ENCODE measurements at places on chromosomes 12 and 14.

- no peak for DNase-seq
Measured at GRCh38 chr12:115813256-115813655, 464.2 kb downstream of the MED13L start.

DNA sequence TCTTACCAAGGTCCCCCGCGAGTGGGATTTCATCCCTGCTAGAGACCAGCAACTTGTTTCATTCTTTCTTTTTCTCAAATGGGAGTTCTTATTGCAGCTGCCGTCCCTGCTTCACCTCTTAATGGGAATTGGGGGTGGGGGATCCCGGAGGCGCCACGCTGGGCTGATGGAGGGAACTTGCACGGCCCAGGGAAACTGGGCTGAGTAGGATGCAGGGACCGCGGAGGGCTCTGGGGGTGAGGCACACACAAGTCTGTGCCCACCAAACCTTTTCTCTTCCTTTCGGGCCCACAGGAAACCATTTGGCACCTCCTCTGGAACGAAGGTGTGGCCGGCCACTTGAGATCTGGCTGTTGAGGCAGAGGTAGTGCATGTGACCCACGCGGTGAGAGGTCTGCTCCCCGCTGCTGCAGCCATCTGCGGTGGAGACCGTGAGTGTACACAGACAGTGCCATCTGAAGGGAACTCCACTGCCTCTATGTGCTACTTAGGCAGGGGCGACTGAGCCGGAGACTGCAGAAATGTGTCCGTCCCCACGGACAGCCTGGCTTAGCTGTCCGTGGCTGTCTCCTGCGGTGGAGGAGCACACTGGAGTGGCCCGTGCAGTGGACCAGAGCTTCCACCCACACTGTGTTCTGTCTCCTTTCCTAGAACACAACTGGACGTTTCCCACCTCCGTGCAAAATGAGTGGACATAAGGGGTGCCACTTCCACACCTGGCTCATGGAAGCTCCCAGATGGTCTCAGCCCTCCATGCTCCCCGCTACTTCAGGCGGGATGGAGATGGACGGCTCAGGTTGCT, 42.1 kb upstream of the TESC start:
- DNase-seq, result no peak

DNA sequence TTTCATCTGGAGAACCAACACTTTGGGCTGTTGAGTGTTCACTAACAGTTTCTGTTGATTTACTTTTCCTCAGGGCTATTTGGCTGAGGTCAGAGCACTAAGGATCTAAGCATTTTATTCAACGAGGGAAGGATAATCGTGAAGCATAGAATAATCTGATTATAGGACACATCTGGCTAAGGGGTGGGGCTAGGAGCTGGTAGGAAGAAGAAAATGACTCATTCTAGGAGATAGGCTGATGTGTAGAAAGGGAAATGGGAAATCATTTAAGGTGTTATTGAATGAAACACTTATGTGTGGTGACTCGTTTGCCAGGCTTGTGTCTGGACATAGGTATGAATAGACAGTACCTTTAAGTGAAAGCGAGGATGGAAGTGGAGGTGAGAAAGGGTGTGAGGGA, 167.2 kb downstream of the ETNK1 start:
- no peak for DNase-seq

- no peak for DNase-seq
Measured at GRCh38 chr12:132491138-132491663, 1.2 kb downstream of the FBRSL1 start.

GRCh38 chr12:121620333-121620891, 5.9 kb upstream of the ORAI1 start:
- no peak for DNase-seq

DNA sequence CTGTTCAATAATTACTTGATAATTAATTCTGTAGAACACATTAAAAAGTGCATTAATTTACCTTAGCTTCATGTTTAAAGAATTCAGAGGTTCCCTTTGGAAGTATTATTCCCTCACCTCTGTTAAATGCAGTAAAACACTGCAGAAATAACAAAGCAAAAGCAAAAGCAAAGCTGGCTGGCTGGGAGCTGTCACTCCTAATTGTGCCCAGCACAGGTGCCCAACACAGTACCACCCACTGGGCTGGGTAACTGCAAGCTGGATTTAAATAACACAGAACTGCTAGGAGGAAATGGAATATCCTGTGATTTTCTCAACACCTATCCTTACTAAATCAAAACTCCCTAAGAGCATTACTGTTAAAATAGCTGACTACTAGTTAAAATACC, 72.6 kb downstream of the SLC2A13 start:
- no peak for DNase-seq

GRCh38 chr12:104299842-104300481, 3.6 kb upstream of the EID3 start:
- DNase-seq, result no peak

GRCh38 chr12:40157336-40157735, 51.5 kb upstream of the SLC2A13 start:
- no peak for DNase-seq

- no peak for DNase-seq
Measured at GRCh38 chr14:74763803-74764531, 851 bp downstream of the YLPM1 start.

DNA sequence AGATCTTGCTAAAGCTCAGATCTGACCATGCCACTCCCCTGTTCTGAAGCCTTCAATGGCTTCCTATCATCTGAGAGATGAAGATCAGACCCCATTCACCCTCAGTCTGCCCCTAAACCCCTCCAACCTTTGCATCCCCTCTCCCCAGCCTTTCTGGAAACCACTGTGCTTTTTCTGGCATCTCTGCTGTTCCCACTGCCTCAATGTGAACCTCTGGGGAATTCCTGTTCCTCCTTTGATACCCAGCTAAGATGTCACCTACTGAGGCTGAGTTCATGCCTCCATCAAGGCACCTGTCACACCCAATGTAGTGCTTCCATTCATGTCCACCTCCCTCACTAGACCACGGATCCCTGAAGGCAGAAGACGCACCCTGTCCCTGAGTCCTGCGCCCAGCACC, 19.3 kb downstream of the CYP46A1 start:
- no peak for DNase-seq

DNA sequence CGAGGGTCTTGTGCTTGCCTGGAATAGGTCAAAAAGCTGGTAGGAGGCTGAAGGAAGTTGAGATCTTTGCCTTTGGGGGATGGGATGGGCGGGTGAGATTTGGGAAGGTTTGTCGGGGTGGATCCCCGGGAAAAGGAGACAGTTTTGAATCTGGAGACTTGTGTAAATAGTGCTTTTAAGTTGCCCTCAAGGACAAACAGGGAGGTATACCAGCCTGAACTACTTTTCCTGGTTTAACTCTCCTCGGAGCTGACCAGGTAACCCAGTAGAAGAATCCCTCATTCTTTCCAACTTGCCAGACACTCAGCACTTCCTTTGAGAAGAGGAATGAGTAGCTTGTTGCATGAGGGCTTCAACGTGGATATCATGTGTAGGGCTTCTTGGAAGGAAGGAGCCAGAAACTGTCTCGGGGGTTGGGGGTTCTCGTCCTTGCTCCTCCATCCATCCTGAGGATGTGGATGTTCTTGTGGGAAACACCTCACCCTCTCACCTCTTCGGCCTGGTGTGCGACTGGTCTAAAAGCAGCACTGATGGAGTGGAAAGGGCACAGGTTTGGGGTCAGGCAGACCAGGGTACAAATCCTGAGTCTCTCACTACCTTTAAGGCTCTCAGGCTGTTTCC, 1.9 kb downstream of the TEAD4 start:
- no peak for DNase-seq

DNA sequence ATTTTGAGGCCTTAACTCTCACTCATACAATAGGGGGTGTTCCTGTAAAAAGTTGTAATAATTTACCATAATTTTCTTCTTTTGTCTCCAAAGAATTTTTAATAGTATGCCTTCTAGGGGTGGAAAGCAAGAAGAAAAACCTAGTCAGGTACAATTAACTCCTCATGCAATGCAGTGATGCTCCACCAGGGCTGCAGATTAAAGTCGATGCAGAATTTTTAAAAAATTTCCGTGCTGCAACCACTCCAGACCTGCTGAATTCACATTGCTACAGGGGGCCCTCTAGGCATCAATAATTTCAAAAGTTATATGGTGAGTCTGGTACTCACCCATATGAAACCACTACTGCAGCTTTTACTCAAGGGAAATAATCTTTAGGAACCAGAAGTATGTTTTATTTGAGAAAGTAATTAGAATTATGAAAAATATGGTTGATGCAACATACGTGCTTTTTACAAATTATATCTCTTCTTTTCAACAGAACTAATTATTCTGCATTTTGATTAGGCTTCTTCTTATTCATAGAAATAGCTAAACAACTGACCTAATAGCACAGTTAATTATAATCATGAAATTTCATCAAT, 353.2 kb downstream of the BCAT1 start:
- DNase-seq, result no peak

GRCh38 chr12:132205271-132206045, 61.2 kb downstream of the NOC4L start:
- DNase-seq, result no peak

- no peak for DNase-seq
Measured at GRCh38 chr12:19885093-19885812, 446.0 kb downstream of the AEBP2 start.

GRCh38 chr14:74882103-74882920, 596 bp downstream of the DLST start:
- no peak for DNase-seq

DNA sequence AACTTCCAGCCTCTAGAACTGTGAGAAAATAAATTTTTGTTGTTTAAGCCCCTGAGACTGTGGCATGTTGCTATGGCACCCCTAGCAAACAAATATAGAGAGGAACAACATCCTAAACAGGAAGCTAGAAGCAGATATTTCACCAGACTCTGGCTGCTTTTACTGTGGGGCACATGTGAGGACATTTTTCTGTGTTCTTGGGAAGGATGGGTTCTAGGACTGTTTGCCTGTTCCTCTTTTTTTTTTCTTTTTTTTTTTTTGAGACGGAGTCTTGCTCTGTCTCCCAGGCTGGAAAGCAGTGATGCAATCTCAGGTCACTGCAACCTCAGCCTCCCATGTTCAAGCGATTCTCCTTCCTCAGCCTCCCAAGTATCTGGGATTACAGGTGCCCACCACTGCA, 4.2 kb upstream of the HRK start:
- DNase-seq, result no peak

- no peak for DNase-seq
Measured at GRCh38 chr12:8958066-8958465, 8.6 kb upstream of the M6PR start.

- no peak for DNase-seq
Measured at GRCh38 chr14:45254771-45255170, 1.8 kb upstream of the MIS18BP1 start.

DNA sequence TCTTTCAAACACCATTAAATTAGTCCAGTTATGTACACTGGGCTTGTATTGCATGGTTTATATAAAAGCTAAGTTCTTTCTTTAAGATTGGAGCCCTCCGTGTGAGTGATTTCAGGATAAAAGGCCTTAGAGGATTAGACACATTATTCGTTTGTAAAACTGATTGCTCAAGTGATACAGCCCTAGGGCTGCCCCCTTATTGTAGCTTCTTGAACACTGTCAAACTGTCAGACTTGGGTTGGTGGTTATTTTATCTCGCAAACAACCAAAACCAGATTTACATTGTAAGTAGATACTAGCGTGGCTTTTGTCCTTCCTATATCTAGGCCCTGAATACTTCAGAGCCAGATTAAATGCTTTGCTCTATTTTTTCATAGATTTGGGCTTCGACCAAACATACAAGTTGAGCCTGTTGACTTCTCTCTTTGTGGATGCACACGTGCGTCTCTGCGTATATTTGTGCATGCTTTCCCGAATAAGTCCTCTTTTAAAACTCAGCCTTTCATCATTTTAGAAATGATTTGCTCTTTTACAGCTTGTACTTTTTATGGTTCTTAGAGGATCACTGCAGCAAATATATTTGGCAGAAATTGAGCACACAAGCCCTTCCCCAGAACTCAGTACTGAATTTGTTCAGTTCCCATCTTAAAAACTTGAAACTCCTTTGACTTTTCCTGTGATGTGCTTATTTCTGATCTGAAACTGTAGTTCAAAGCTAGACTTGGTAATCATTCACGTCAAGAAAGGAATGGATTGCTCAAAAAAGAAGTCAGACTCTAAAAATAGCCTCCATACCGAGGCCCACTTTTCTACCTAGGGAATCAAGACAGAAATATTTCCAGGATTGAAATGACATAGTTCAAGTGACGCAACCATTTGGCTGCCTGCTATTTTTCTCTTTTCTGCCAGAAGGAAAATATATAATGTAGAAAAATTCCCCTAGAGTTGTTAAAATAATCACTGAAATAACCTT, 129.5 kb downstream of the ETV6 start:
- no peak for DNase-seq

- DNase-seq, result no peak
Measured at GRCh38 chr14:36454599-36455240, 65.3 kb downstream of the NKX2-1 start.

GRCh38 chr12:63440048-63440447, 228.2 kb downstream of the DPY19L2 start:
- DNase-seq, result no peak

DNA sequence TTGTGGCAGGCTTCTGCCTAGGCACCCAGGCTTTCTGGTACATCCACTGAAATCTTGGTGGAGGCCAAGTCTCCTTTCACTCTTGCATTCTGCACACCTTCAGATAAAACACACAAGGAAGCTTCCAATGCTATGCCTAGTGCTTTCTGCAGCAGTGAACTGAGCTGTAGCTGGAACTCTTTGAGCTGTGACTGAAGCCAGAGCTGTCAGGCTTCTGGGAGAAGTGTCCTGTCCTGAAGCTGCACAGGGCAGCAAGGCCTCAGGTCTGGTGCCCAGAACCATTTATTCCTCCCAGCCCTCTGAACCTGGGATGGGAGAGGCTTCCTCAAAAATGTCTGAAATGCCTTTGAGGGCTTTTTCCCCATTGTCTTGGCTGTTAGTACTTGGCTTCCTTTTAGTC, 941.7 kb downstream of the LRFN5 start:
- DNase-seq, result no peak

- peak; percentile 86 for DNase-seq
Measured at GRCh38 chr12:133080368-133081158, at the start of gene ZNF140. Gene ZNF140, plus strand, starts transcription at chr12:133080923. Its CDS starts 398 bp downstream, at chr12:133081321.

DNA sequence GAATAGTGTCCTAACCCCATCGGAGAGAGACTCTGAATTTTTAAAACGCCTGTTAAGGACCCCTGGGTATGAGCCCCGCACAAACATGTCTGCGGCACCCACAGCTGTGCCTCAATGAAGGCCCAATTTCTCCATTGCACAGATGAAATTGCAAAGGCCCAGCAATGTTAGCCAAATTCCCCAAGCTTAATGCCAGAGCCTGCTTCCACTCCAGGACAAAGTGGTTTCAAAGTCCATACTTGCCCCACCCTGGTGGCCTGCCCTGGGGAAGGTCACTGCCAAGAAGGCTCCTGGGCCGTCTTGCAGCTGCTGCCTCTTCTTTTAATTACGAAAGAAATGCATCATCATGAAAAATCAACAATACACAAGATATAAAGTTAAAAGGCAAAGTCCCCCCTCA, 1179.7 kb downstream of the VRK1 start:
- DNase-seq, result no peak

DNA sequence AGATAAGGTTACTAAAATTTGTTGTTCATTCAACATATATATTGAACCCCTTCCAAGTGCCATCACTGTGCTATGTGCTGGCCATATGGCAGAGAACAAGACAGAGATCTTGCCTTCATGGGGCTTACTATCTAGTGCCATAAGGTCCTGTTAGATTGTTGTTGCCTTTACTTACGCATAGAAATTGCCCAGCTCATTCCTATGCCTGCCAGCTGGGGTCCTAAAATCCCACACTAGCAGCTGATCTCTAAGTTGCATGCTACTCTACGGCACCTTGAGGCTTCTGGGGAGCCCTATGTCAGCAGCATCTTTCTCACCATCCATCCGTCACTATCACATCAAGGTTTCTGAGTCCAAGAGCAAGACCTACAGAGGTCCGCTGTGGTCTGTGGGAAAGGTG, 1.4 kb upstream of the KCNK10 start:
- no peak for DNase-seq

- no peak for DNase-seq
Measured at GRCh38 chr12:130419116-130419515, 81.4 kb downstream of the PIWIL1 start.

All from stimulated activated CD8-positive, alpha-beta memory T cell treated with anti-CD3 and anti-CD28 coated beads, Interleukin-4, amount 100 ng/mL, for 4 hours (primary cell).